Activated B cell treated with CpG ODN at 0.5 μM for 24 hours (primary cell): ENCODE measurements at places on chromosomes 7 and 10. TPM values are rescaled to one million over a fixed set of nuclear protein-coding genes. Genes with fewer than 3 reads are reported as not detected.
A peak's percentile ranks its signal among the peaks of the same experiment; 100 is the strongest.

GRCh38 chr7:125347269-125347668, 417.6 kb upstream of the POT1 start:
- no peak for DNase-seq

DNA sequence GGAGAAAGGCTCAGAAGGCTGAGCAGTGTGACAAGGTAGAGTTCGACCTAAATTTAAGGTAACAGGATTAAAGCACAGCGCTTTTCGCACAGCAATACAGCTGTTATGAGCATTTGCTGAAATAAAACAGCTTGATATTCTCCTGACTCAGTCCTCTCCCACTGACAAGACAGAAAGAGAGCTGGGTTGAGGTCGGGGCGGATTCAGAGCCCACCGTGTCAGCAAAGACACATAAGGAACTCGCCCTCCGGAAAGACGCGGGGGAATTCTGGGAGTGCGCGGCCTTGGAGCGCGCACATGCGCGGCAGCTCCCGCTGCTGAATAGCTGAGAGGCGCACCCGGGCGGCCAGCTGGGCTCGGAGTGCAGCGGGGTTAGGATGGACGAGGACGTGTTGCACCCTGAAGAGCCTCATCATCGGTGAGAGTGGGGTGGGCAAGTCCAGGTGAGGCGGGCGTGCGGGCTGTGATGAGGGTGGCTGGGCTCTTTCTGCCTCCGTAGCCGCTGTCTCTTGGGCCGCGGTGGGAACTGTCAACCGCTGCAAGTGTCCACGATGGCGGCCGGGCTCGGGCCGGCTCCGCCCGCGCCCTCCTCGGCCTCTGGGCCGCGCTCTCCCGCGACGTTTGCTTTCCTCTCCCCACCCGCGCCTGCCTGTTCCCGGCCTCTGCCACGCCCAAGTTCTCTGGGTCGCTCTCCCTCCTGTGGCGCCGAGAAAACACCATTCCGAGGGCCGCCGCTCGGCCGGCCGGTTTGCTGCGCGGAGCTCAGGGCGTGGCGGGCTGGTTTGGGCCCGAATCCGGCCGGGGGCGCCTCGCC, 120.6 kb downstream of the LYZL1 start:
- DNase-seq: peak; percentile 29

DNA sequence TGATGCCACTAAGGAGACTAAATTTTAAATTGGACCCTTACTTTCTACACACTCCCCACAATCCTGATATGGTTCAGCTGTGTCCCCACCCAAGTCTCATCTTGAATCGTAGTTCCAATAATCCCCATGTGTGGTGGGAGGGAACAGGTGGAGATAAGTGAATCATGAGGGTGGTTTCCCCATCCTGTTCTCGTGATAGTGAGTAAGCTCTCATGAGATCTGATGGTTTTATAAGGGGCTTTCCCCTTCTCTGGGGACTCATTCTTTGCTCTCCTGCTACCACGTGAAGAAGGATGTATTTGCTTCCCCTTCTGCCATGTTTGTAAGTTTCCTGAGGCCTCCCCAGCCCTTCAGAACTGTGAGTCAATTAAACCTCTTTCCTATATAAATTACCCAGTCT, 18.4 kb upstream of the BET1 start:
- no peak for DNase-seq

DNA sequence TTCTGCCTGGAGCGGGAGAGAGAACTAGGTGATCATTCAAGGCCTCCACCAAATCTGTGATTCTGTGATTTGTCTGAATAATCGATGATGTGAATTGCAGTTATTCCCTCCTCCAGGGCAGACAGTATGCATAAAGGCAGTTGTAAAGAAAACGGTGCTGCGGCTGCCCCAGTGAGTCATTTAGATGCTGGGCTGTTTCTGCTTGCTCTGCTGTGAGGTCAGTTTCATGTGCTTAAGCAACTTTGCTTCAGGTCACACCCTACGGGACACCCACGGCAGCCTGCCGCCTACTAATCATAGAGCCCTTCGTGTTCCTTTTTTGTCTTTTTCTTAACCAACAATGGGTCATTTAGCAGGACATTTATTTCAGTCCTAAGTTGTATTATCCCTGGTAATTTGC, 158.1 kb upstream of the PITRM1 start:
- no peak for DNase-seq

DNA sequence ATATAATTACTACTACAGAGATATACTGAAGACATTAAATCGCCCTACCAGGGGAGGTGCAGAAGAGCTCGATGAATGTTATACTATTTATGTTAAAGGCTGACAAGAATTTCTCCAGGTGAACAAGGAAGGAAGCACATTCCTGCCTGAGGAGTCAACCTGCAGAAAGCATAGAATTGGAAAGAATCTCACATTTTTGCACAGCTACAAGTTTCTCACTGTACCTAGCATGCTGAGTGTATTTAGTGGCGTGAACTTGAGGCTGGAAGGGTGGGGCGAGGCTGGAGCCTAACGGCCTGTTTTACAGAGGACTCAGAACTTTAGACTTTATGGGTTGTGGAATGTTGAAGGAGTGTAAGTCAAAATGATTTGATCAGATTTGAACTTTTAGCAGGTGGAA, 373.6 kb upstream of the LRGUK start:
- no peak for DNase-seq

Gene TEX36
- total RNA-seq: not detected in 2 replicates

- DNase-seq: no peak
Measured at GRCh38 chr10:128540781-128541761, 414.8 kb upstream of the MKI67 start.

Gene ZNF804B
- total RNA-seq: not detected in 2 replicates

DNA sequence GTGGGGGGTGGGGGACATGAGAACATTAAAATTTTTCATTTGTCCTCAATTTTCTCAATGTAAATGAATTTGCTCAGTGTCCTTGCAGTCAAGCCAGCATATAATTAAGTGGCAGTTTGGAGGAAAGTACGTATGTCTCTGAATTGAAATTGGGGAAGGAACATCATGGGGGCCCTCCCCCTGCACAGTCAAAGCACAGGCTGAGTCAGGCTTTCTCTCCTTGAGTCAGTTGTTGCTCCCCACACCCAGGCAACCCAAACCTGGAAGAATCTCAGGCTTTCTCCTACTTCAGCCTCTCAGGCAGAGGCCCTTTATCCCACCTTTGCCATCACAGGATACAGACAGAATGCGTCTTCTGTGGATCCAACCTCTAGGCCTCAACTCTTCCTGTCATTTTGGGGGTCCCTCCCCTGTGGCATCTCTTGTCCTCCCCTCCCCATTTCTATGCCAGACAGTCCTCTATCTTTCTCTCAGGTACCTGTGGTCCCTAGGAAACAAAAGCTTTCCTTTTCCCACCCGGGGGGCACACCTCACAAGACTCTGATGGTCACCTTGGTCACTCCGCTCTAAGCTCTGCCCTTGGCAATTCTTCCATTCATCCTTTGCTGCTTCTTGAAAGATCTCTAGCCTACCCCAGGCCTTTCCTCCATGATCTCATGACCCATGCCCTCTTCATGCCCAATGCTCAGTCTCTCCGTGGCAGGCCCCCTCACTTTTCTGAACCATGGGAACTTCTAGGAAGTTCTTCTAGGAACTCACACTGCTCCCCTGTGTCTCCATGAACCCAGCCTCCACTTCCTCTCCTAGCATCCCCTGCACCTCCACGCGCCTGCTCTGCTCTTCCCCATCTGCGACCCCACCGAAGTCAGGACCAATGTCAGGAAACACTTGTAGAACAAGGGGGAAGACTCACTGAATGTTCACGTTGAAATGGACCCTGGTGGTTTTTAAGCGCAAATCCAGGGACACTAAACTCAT, 40.4 kb downstream of the CREB3L2 start:
- DNase-seq: no peak

DNA sequence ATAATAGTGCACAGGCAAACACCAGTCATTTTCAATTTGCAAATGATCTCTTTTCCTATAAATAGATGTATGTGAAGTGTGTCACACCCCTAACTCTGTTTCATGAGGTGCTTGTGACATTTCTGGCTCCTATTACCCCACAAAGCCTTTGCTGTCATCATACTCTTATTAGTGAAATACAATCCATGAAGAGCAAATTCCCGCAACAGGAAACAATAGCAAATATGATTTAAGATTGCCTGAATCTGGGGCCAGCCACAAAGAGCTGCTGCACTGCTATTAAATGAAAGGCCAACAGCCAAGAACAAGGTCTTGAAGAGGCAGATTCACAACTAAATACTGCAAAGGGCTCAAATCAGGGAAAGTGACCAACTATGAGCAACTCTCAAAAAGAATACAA, 96.3 kb upstream of the CAV2 start:
- no peak for DNase-seq

DNA sequence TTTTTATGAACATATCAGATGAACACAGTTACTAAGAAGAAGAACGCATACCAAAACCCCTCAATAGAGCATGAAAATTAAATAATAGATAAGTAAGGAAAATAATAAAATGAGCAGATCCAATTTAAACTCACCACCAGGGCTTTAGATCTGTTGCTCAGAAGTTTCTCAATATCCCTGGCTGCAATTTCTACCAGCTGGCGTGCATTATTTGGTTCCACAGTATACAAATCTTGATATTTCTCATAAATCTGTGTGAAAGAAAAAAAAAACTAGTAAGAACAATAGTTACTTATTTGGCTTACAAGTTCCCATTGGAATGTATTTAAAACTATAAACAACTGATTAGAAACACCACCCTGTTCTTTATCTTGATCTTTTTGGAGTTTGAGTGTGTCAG, 108.6 kb downstream of the CACNA2D1 start:
- no peak for DNase-seq

Gene LRRC61
- total RNA-seq: 10.7 and 11.0 TPM in 2 replicates

Gene AKR1C3
- total RNA-seq: not detected in 2 replicates

Gene GJD4
- not detected in 2 replicates for total RNA-seq

Gene CCDC3
- total RNA-seq: 0.07 TPM in 1 of 2 replicates, not detected in the other

GRCh38 chr7:136312592-136312991, 335.4 kb upstream of the MTPN start:
- DNase-seq: no peak

GRCh38 chr7:13850185-13850752, 139.2 kb downstream of the ETV1 start:
- DNase-seq: no peak

DNA sequence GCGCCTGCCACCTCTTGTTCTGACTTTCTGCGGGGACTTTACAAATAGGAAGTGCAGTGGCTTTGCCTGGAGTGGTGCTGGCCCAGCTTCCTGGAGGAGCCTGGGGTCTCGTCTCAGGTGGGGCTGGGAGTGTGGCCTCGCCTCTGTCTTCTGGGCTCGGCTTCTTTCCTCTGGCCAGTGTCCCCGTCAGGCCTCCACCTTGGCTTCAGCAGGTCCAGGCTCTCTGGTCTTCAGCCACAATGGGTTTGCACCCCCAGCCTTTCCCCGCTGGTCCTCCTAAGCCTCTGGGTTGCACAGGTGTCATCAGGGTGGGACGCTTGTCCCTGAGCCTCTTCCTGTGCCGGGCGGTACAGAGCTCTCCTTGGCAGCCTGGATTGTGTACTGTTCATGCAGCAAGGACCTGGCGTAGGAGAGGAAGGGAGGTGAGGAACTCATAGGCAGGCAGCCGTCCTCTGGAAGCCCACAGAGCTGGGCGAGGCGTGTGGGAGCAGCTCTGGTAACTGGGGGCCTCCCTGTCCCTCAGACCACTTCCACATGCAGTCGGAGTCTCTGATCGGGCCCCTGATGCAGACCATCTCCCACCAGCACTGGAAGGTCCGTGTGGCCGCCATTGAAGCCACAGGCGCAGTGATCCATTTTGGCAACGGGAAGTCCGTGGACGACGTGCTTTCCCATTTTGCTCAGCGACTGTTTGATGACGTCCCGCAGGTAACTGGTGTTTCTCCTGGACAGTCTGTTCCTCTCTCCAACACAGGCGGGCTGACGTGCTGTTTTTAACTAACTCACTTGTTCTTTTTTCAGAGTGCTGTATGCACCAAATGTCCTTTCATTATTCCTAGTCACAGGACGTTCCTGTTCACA, 2.3 kb upstream of the PRKAR1B start:
- no peak for DNase-seq

Gene IFIT1B
- total RNA-seq: not detected in 2 replicates

DNA sequence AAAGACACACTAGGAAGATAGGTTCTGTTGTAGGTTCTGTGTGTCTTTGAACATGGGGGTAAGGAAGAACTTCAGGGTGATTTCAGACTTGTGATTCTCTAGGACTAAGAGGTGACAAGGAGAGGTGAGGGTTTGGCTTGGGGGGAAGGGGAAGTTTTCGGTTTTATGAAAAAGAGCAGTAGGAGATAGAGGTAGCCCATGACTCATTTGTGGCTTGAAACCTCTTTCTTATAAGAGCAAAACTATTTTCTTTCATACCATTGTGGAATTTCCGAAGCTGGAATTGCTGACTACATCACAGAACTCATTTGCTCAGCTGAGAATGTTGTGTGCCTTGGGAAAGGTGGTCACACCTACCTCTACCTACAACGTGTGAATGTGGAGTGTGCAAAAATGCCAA, 39.6 kb upstream of the IKZF1 start:
- DNase-seq: no peak

DNA sequence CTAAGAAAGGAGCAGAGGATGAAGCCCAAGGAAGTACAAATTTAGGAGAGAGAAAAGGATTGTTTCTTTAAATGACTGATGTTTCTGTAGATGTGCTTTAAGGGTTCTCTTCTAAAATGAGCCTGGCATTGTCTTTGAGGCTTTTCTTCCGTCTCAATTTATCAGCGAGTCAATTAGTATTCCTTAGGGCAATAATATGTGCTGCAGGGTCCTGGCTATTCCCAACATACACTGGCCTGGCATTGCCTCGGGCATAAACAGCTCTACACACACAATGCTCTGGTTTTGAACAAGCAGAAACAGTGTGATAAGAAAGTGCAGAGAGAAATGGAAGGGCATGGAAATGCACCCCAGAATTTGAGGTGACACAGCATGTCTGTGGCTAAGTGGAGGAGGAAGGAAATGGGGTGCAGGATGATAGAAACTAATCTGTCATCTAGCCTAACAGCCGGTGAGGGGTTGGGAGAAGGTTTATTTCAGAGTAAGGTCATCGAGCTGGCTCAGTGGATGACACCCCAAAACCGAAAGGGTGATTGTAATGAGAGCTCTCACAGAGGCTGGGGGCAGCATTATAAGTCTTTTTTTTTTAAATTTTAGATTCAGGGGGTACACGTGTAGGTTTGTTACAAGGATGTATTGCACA, 67.5 kb upstream of the ARHGAP21 start:
- DNase-seq: no peak

- DNase-seq: no peak
Measured at GRCh38 chr10:14048930-14049613, 281.7 kb downstream of the FRMD4A start.

Gene LRCH4
- 137 and 174 TPM in 2 replicates for total RNA-seq

GRCh38 chr7:71485586-71485985, 353.6 kb downstream of the GALNT17 start:
- DNase-seq: no peak

GRCh38 chr10:84015877-84016595, 123.3 kb upstream of the GHITM start:
- DNase-seq: no peak

Gene WASHC2A
- 58.7 and 64.7 TPM in 2 replicates for total RNA-seq

- DNase-seq: no peak
Measured at GRCh38 chr10:100146875-100147650, 38.8 kb downstream of the ERLIN1 start.

DNA sequence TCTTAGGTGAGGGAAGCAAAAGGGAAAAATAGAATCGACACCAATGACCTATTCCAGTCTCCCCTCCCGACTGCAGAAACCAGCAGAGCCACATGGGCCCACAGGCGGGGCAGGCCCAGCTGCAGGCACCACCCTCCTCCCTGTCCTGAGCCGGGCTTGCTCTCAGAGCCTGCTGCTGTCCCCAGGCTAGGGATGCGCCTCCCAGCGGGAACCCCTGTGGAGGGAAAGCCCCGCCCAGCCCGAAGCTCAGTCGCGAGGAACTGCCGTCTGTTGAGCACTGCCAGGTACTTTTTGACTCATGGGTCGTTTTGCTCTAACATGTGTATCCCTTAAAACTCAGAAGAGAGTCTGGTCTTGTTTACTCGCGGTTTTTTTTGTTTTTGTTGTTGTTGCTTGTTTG, 124.5 kb upstream of the RET start:
- peak; percentile 10 for DNase-seq
